ENCODE measurements at places on chromosomes 12 and 14.

DNA sequence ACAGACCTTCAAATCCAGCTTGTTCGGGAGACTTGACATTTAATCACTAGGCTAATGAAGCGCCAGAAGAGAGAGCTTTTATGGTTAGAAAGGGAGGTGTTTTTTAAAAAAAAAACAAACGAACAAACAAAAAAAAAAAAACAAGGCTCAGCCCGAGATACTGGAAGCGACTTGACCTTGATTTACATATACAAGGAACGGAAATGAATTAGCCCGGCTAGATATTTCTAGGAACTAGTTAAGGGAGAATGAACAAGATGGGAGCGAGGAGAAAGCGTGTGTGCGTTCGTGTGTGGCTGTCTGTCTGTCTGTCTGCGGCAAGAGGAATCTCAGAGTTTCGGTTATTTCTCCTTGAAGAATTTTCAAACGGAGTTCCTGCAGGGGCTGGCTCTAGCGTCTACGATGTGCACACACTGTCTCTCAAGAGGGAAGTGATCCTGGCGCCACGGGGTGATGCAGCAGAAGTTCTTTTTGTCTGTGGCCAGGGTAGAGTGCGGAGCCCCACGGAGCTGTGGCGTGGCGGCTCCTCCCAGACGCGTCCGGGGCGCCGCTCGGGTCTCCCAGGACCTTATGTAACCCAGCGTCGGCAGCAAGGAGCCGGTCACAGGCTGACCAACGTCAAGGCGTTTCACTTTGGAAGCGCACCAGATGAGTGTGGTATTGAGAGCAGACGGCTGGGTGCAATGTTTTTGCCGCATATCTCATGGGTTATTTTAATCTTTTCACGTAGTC is 18.8 kb downstream of the SOCS2 start:
- DNase-seq = peak; percentile 62

- no peak for DNase-seq
Observed at GRCh38 chr12:100857418-100857817, 62.8 kb downstream of the ANO4 start.

DNA sequence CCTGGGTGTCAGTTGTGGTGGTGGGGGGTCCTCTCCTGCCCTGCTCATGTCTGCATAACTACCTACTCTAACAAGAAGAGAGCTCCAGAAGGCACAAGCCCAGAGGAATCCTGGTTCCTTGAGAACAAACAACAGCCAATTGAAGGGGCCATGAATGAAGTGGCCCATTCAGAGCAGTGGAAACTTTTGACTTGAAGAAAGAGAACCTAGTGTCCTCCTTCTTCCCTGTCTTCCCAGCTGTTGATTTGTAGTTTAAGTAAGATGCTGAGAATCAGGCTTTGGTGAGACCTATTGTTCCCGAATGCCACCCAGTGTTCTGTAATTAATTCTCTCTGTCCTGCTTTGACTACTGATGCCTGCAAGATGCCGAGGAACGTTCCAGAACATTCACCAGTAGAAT is 79.2 kb downstream of the C14orf132 start:
- DNase-seq = peak; percentile 57

DNA sequence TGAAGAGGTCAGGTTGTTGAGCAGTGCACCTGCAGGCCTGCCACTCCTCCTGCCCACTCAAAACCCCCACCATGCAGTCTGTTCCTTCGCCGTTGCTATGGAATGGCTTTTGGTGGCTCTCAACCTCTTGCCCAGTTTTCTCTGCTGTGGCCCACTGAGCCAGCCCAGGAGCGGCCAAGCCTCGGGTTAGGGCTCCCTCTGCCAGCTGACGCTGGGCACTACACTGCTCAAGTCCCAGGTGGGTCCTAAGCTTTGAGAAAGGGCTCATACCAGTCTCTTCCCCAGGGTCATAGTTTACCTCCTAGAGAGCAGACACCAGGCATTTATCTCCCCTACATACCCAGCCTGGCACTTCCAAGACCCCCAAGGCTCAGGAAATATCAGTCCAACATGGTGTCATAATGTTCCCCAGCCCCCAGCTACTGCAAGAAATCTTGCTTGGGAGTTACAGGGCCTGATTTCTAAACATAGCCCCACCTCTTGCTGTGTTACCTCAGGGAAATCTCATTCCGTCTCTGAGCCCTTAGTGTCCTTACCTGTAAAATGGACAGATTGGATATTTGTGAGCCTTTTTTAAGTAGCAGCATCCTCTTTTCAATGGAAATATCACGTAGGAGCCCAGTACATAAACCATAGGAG is 59.4 kb downstream of the TSPAN11 start:
- peak; percentile 28 for DNase-seq

DNA sequence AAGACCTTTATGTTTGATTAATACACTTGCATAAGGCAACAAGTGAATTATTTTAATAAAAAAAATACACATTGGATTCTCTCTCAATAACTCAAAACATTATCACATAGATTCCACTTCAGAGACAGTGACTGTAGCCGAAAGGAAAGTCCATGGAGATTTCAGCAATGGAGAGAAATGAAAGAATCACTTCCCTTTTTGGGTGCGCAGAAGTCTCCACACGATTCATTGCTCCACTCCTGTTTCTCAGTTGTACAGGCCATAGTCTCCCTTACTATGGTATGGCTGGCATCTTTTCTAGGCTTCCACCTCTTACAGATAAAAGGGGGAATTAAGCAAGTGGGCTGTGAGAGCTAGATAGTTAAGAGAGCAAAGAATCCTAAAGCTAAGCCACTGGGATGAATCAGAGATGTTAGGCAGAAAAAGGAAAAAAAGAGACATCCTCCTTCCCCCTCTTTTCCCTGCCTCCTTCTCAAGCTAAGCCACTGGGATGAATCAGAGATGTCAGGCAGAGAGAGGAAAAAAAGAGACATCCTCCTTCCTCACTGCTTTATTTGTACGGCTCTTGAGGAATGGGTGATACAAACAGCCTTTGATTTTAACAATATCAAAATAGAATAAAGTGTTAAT is 16.3 kb downstream of the ST8SIA1 start:
- DNase-seq = no peak

GRCh38 chr12:120710031-120710804 is at the start of gene UNC119B:
UNC119B (plus strand) TSS chr12:120710458; CDS start chr12:120710475, 17 bp downstream.
- no peak for DNase-seq

- DNase-seq = no peak
Observed at GRCh38 chr12:49548822-49549648, 10.2 kb downstream of the KCNH3 start.

GRCh38 chr14:59130462-59130861 is 58.0 kb upstream of the DAAM1 start:
- no peak for DNase-seq

- no peak for DNase-seq
Observed at GRCh38 chr14:90624732-90625400, 191.4 kb downstream of the TTC7B start.

- DNase-seq = no peak
Observed at GRCh38 chr12:58787021-58787760, 133.1 kb downstream of the LRIG3 start.

- no peak for DNase-seq
Observed at GRCh38 chr12:93734784-93735183, 57.6 kb downstream of the CRADD start.

- peak; percentile 81 for DNase-seq
Observed at GRCh38 chr12:91852634-91853033, 293.0 kb downstream of the BTG1 start.

- DNase-seq = peak; percentile 61
Observed at GRCh38 chr12:8145754-8146441, 10.9 kb upstream of the ZNF705A start.

DNA sequence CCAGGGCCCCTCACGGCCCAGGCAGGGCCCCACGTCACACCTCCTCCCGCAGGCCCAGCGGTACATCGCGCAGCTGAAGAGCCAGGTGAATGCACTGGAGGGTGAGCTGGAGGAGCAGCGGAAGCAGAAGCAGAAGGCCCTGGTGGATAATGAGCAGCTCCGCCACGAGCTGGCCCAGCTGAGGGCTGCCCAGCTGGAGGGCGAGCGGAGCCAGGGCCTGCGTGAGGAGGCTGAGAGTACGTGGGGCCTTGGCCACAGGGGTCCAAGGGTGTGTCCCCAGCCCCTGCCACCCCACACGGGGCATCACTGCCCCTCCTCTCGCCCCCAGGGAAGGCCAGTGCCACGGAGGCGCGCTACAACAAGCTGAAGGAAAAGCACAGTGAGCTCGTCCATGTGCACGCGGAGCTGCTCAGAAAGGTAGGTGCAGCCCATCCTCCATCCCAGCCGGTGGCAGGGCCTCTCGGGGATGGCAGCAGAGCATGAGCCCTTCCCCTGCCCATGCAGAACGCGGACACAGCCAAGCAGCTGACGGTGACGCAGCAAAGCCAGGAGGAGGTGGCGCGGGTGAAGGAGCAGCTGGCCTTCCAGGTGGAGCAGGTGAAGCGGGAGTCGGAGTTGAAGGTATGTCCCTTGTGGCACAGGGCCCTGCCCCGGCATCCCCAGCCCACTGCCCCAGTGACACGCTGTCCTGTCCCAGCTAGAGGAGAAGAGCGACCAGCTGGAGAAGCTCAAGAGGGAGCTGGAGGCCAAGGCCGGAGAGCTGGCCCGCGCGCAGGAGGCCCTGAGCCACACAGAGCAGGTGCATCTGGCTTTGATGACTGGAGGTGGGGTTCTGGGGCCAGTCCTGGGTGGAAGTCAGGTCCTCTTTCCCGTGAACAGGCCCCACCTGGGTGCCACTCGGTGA is 20.9 kb downstream of the HIP1R start:
- DNase-seq = no peak

- DNase-seq = no peak
Observed at GRCh38 chr14:80545935-80546854, 334.9 kb upstream of the DIO2 start.

DNA sequence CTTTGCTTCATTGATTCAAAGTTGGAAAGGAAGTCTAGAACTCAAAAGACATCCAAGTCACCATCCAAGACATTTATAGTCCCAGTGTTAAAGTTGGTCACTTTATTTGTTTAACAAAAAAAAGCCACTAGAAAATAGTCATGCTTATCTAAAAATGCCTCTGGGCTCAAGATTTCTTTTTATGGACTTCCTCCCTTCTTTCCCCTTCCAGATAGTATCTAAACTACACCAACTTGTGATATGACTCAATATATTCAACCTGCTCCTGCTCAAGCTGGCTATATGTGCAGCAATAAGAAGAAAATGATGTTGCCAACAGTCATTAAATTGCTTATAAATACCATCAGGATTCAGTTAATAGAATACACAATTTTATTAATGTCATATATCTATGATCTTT is 1177.1 kb downstream of the FLRT2 start:
- no peak for DNase-seq

DNA sequence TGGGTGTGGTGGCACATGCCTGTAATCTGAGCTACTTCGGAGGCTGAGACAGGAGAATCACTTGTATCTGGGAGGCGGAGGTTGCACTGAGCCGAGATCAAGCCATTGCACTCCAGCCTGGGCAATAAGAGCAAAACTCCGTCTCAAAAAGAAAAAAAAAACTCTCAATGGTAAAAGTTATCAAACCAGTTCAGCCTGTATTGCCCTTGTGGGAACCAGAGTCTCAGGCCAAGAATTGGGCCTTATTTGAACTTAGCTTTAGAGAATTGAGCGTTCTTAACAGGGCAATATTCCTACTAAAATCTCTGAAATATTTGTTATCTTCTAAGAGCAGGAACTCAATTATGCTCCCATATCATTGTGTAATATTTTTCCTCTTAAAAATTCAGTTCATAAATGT is 7.7 kb upstream of the MDM2 start:
- DNase-seq = no peak

DNA sequence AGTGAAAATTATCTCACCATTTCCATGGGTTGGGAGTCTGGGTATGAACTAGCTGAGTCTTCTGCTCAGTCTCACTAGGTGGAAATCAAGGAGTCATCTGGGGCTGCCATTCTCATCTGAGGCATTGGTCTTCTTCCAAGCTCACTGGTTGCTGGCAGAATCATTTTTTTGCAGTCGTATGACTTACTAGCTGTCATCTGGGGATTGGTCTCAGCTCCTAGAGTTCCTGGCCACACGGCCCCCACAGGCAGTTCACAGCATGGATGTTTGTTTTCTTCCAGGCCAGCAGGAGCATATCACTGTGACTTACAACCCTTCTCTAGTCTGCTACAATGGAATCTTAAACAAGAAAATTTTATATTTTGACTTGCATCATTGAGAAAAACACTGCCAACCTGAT is 18.6 kb upstream of the OR10AD1 start:
- no peak for DNase-seq

DNA sequence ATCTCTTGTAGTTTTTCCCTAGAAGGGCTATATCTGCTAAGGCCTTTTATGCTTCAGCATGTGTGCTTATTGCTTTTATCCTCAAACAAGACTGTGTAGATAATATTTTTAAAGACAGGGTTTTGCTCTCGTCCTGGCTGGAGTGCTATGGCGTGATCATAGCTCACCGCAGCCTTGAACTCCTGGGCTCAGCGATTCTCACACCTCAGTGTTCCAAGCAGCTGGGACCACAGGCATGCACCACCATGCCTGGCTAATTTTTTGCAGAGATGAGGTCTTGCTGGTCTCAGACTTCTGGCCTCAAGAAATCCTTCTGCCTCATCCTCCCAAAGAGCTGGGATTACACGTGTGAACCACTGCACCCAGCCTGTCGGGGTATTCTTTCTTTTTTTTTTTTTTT is 137.3 kb upstream of the SCAF11 start:
- DNase-seq = no peak

GRCh38 chr12:108382437-108382801 is 43.3 kb upstream of the CMKLR1 start:
- no peak for DNase-seq

- no peak for DNase-seq
Observed at GRCh38 chr14:51335531-51335930, 95.5 kb downstream of the TMX1 start.

DNA sequence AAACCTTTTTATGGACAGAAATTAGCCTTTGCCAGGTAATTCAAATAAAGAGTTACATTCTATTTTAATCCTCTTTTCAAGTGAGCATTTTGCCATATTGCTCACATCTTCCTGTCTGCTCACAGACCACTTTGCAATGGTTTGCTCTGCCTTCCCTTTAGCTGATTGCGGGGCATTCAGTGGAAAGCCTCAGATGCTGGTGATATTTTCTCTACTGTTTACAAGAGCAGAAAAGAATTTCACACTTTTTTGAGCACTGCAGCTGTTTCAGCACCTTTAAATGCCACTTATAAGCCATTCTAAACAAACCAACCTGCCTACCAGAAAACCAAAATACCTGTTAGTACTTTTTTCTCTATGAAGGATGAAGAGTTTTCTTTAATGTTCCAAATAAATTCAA is 195.7 kb upstream of the LRIG3 start:
- DNase-seq = no peak

GRCh38 chr12:31226639-31227038 is 99.3 kb downstream of the SINHCAF start:
- no peak for DNase-seq
